ENCODE measurements at places on chromosomes 16 and 17. TPM values are rescaled to one million over a fixed set of nuclear protein-coding genes. Genes with fewer than 3 reads are reported as not detected.

DNA sequence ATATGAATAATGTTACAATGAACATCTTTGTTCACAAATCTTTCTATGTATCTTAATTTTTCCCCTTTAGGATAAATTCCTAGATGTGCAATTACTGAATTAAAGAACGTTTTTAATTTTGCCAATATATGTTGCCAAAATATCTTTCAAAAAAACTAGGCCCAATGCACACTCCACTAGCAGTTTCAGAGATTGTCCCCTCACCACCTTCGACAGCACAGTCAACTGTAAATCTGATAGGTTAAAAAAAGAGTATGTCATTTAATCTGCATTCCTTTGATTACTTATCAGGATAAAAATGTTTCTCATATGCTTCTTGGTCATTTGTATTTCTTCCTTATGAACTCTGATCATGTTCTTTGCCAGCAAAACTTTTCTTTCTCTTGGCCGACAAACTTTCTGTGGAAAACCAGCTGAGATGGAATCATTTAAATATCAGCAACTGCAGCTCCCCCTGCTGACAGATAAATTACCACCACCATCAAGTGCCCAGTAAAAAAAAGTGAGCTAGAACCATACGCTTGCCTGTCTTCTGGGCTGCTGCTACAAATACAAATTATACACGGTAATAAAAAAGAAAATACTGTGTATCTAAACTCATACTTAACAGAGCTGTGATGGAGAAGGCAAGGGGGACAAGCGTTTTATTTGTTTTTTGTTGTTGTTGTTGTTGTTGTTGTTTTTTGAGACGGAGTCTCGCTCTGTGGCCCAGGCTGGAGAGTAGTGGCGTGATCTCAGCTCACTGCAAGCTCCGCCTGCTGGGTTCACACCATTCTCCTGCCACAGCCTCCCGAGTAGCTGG is 19.6 kb upstream of the KANSL1 start:
- peak; percentile 91 for DNase-seq

TPSD1 gene
- total RNA-seq: not detected

P2RX5 gene
- 0.23 TPM for total RNA-seq

DNA sequence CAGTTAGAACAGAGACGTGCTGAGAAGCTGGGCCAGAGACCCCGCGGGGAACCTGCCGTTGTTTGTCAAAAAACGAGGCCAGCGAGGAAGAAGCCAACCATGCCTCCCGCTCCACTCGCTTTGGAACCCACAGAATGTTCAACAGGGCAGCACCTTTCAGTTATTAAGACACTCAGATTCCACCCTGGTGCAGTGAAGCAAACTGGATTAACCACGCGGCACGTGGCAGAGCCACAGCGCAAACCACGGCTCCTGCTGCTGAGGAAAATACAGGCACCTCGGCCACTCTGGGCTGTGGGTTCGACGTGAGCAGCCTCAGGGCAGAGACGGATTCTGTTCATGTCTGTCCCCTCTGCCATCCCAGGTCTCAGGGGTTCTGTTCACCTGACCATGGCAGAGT is 24.4 kb downstream of the ALOX15 start:
- DNase-seq: no peak

- DNase-seq: no peak
Observed at GRCh38 chr16:3797904-3798811, 80.8 kb upstream of the TRAP1 start.

DNA sequence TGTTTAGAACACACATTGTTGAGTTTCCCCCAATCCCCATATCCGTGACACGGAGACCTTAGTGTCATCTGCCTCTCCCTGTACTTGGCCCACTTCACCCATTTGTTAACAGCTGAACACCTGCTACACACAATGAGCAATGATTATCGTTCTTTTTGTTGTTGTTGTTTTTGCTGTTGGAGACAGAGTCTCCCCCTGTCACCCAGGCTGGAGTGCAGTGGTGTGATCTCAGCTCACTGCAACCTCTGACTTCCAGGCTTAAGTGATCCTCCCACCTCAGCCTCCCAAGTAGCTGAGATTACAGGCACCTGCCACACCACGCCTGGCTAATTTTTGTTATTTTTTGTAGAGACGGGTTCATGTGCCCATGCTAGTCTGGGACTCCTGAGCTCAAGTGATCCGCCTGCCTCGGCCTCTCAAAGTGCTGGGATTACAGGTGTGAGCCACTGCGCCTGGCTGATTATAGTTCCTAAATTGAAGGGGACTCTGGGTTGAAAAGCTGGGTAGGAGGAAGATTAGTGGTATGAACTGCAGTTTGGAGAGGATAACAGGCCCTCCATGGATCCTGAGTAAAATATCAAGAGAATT is 21.6 kb downstream of the NDE1 start:
- DNase-seq: no peak

DNA sequence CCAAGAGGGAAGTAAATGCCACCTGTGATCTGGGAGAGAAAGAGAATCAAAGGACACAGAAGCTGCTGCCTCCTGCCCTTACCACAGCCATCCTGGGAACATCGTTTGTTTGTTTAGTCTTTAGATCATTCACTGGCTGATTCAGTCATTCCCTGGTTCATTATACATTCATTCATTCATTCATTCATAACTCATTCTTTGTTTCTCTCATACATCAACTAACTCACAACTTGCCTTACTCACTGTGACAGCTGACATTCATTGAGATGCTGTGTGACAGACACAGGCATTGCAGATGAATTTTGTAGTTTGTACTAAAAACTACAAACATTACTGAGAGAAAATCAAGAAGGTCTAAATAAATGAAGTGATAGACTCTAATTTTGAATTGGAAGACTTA is 291.0 kb upstream of the TNRC6C start:
- DNase-seq: no peak

GRCh38 chr17:59892251-59892923 is 356 bp downstream of the TUBD1 start:
- no peak for DNase-seq

ADAD2 gene
- total RNA-seq: not detected

DNA sequence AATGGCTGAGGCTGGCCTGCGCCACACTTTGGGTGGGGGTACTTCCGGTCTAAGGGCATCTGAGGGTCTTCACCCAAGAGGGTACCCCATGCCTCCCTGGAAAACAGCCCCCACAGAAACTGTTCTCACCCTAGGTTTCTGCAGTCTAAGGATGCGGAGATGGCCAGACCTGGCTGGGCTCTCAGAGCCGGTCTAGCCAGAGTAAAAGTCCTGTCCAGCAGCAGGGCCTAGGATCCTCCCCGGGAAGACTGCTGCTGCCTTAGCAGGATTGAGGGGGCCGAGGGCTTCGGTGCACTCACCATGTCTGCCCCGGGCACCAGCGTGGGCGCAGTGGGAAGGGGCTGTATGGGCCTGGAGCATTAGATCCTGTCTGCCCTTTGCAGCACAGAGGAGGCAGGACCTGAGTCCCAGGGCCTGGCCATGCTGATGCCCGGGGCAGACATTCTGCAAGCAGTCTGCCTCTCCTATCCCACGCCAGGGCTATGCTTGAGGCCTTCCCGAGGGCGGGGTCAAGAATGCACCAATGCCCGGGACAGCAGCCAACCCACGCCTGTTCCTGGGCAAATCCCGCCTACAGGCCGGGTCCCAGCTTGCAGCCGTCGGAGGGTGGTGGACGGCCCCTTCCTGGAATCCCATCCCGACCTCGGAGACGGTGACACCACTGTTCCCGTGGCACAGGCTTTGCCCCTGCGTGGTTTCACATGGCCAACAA is 54.7 kb downstream of the CBFA2T3 start:
- DNase-seq: peak; percentile 88

DNA sequence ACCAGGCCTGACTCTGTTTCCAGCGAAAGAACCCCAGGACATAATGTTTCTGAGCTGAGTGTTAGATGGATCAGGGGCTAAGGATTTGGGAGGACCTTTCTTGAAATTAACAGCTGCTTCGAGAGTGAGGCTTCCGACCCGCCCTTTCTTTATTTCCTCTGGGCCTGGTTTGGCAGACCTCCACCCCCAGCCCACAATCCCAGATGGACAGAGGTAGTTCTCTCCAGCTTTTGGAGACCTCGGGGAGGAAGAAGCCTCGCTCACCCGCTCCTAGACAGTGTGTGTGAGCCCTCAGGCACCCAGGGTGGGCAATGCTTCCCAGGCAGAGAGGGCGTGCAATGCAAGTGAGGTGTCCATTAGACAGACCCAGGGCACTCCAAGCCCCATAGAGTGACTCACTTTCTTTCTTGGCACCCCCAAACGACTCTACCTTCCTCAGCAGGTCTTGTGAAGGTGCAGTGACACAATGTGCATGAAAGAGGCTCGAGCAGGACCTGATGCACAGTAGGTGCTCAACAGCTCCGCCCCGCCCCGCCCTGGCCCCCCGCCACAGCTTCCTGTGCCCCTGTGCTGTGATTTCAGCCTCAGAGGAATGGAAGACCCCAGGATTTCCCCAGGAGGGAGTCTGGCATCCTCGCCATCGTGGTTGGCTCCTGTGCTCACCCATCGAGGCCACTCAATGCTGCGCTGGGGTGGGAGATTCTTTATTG is 50.7 kb upstream of the TOB1 start:
- DNase-seq: no peak

Measured in dermis blood vessel endothelial cell (primary cell).